ENCODE measurements at places on chromosomes 11 and 22. TPM values are rescaled to one million over a fixed set of nuclear protein-coding genes. Genes with fewer than 3 reads are reported as not detected.
A peak's percentile ranks its signal among the peaks of the same experiment; 100 is the strongest.

- peaks cover 3% of the 10 kb centered on the region for H3K36me3 ChIP-seq
- H3K4me1 ChIP-seq = peaks cover 23% of the 10 kb centered on the region
- H3K4me3 ChIP-seq = peak overlapping the region; percentile 57
- H3K27me3 ChIP-seq = peaks cover 3% of the 10 kb centered on the region
- no peak overlapping the region for H3K27ac ChIP-seq
- DNase-seq = no peak
Observed at GRCh38 chr11:119026970-119027369, 3.7 kb downstream of the SLC37A4 start.

GRCh38 chr11:10998674-10999073 is 140.8 kb upstream of the ZBED5 start:
- no peak overlapping the region for H3K4me3 ChIP-seq
- DNase-seq = no peak
- H3K27ac ChIP-seq = no peak overlapping the region
- peaks cover 7% of the 10 kb centered on the region for H3K27me3 ChIP-seq

- H3K27me3 ChIP-seq = no peaks in the 10 kb centered on the region
- H3K27ac ChIP-seq = no peak overlapping the region
- peaks cover 2% of the 10 kb centered on the region for H3K36me3 ChIP-seq
- no peak for DNase-seq
- H3K4me1 ChIP-seq = no peaks in the 10 kb centered on the region
- no peak overlapping the region for H3K4me3 ChIP-seq
Observed at GRCh38 chr11:74427384-74427886, 29.2 kb upstream of the PGM2L1 start.

DNA sequence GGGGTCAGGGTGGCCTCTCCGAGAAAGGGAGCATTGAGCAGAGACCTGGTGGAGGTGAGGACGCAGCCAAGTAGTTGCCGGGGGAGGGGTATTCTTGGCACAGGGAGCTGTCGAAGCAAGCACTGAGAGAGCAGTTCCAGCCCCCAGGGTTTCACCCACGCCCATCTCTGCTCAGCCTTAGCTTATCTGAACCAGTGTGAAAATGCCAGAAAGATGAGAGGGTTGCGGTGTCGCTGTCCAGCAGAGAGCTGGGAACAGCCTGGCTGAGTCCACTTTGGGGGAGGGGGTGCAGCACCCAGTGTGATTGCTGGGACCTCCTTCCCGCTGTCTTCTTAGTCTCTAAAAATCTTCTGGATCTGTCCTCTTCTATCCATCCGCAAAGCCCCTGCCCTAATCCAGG is 123.3 kb upstream of the TBCEL start:
- no peak overlapping the region for H3K4me3 ChIP-seq
- no peak overlapping the region for H3K27ac ChIP-seq

Gene PLAAT5
- total RNA-seq = 0.77 TPM

DNA sequence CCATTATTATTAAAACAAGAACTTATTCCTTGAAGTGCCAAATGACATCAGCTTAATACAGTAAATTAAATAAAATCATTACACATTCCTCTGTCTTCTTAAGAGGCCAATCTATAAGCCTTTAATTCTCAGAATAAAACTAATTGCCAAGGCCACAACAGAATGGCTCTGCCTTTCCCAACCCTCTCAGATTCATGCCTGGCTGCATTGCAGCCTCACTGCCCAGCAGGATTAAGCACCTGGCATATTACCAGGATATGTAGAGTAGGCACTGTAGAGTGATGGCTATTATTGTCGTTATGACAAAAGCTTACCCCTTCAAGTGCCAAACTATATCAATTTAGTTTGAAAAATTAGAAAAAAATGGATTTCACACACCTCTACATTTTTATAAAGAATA is 9.4 kb upstream of the CALCA start:
- H3K4me3 ChIP-seq = no peak overlapping the region
- peaks cover 54% of the 10 kb centered on the region for H3K27me3 ChIP-seq
- no peak overlapping the region for H3K27ac ChIP-seq
- H3K36me3 ChIP-seq = no peaks in the 10 kb centered on the region

DNA sequence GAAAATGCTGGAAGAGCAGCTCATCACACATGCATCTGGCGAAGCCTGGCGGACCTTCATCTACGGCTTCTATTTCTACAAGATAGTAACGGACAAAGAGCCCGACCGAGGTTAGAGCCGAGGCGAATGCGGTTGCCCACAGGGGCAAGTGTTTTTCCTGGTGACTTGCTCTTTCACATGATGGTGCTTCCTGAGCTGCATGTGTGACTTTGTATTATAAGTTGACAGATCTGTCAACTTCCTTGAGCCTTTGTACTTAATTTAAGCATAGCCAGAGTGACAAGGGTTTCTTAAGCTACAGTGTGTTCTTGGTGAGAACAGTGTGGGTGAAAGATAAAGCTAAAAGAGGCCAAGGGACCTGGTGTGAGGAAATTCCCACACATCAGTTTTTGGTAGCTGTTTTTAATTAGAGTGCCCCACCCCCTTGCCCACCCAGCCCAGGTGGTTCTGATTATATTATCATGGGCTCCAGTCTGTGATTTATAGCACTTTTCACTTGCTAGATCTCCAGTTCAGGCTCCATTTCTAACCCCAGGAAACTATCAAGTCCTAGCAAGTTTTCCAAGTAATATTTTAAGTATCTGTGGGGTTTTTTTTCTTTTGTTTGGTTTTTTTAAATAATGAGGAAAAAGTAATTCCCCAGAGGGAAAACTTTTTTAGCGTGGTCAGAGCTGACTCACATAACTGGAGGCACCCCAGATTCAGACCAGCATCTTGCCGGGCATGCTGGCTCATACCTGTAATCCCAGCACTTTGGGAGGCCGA is 68.0 kb upstream of the YWHAH start:
- H3K4me3 ChIP-seq = no peak overlapping the region
- H3K27ac ChIP-seq = no peak overlapping the region
- H3K27me3 ChIP-seq = no peaks in the 10 kb centered on the region
- H3K36me3 ChIP-seq = peaks cover 5% of the 10 kb centered on the region
- no peaks in the 10 kb centered on the region for H3K4me1 ChIP-seq

- DNase-seq = no peak
- peaks cover 17% of the 10 kb centered on the region for H3K4me1 ChIP-seq
- no peaks in the 10 kb centered on the region for H3K36me3 ChIP-seq
- no peak overlapping the region for H3K4me3 ChIP-seq
- no peaks in the 10 kb centered on the region for H3K27me3 ChIP-seq
Observed at GRCh38 chr22:43218786-43219185, 31.9 kb upstream of the TTLL12 start.

DNA sequence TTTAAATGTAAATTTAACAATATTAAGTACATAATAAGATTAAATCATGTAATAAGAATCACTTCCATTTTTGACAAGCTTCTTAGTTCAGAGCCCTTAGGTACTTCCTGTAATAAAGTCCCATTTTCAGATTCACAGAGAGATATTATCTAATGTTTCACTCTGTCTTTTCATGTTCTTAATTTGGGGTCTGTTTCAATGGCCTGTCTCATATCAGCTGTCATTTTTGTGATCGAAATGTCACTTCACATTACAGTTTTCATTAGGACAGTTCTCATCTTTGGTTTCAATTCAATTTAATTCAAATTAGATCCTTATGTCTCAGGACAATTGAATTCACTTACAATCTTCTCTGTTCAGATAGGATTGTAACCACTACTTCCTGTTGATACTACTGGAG is 22.6 kb upstream of the OLFML1 start:
- no peaks in the 10 kb centered on the region for H3K4me1 ChIP-seq
- peak overlapping the region; percentile 68 for H3K27ac ChIP-seq
- H3K27me3 ChIP-seq = no peaks in the 10 kb centered on the region
- DNase-seq = no peak
- H3K36me3 ChIP-seq = no peaks in the 10 kb centered on the region

- H3K36me3 ChIP-seq = no peaks in the 10 kb centered on the region
- DNase-seq = no peak
- H3K27ac ChIP-seq = no peak overlapping the region
Observed at GRCh38 chr11:132358573-132358953, 988.1 kb downstream of the NTM start.

DNA sequence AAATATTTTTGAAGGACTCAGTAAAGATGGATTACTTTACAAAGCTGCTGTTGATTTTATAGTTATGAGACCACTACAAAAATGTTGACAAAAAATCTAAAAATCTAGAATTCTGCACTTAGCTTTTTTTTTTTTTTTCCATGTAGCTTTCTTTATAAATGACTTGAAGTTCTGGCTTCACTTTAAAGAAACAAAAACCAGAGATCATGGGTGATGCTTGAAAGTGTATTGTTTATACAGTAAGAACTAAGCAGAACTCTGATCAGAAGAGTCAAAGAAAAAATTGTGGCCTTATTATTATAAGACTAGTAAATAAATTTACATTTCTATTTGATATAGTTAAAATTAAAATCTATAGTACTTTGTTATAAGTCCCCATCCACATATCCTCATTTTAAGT is 301.7 kb downstream of the BLID start:
- no peak for DNase-seq
- H3K4me3 ChIP-seq = no peak overlapping the region
- peaks cover 21% of the 10 kb centered on the region for H3K36me3 ChIP-seq
- no peaks in the 10 kb centered on the region for H3K27me3 ChIP-seq

DNA sequence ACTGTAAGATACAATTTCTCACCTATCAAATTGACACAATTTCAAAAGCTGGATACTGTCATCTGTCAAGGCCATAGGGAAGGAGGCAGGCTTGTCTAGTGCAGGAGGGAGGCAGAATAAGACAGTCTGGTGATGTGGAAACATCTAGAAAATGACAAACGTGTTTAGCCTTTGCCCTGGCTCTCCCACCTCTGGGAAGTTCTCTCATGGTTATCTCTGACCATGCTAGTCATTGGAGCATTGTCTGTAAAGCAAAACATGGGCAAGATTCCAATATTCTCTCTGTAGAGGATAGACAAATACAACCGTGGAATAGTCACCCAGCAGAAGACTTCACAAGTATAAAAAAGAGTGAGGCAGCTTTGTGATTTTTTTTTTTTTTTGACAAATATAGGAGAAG is 9.1 kb upstream of the SERHL2 start:
- no peak for DNase-seq
- no peak overlapping the region for H3K4me3 ChIP-seq
- H3K27me3 ChIP-seq = peaks cover 9% of the 10 kb centered on the region
- no peaks in the 10 kb centered on the region for H3K4me1 ChIP-seq
- no peak overlapping the region for H3K27ac ChIP-seq

Gene TPBGL
- 0.19 TPM for total RNA-seq

Gene PRG3
- not detected for total RNA-seq

DNA sequence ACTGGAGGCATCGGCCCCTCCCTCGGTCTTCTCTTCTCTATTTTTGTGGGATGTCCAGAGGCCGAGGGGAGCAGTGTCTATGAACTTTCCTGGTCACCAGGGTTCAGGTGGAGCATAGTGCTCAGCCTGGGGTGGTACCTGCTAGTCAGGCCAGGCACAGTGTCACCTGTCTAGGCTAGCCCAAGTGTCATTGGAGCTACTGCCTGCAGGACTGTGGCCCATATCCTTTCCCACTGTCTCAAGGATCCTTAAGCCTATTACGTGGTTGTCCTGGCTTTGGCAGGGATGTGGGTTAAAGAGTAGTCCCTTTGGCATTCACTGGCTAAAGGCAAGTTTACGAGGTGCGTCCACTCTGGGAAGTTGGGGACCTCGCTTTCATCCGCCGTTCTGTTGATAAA is 9.3 kb downstream of the RBM14 start:
- H3K36me3 ChIP-seq = peaks cover 30% of the 10 kb centered on the region
- no peak overlapping the region for H3K4me3 ChIP-seq
- H3K4me1 ChIP-seq = peaks cover 14% of the 10 kb centered on the region

Gene XKR3
- total RNA-seq = not detected

DNA sequence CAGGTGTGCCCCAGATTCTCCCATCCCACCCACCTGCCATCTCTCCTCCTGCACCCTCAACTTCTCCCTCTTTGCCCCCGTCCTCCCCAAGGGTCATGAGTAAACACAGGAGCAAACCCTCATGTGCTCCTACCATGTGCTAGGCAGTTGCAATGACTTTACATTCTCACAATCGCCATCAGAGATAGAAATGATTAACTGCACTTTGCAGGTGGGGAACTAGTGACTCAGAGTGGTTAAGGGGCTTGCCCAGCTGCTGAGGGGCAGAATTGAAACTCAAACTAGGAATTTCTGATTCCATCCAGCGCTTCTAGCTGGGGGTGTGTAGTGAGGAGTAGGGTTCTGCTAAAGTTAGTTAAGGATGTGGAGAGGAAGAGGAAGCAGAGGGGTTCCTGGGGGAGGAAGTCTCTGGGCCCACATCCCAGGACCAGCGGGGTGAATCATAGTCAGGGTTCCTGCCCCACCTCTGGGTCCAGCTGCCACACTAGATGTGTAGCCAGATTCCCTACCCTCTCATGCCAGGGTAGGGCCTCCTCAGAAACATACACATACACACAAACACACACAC is 16.0 kb upstream of the PRG2 start:
- H3K4me1 ChIP-seq = no peaks in the 10 kb centered on the region
- H3K36me3 ChIP-seq = peaks cover 19% of the 10 kb centered on the region
- no peak overlapping the region for H3K27ac ChIP-seq
- H3K4me3 ChIP-seq = no peak overlapping the region
- H3K27me3 ChIP-seq = peaks cover 6% of the 10 kb centered on the region

DNA sequence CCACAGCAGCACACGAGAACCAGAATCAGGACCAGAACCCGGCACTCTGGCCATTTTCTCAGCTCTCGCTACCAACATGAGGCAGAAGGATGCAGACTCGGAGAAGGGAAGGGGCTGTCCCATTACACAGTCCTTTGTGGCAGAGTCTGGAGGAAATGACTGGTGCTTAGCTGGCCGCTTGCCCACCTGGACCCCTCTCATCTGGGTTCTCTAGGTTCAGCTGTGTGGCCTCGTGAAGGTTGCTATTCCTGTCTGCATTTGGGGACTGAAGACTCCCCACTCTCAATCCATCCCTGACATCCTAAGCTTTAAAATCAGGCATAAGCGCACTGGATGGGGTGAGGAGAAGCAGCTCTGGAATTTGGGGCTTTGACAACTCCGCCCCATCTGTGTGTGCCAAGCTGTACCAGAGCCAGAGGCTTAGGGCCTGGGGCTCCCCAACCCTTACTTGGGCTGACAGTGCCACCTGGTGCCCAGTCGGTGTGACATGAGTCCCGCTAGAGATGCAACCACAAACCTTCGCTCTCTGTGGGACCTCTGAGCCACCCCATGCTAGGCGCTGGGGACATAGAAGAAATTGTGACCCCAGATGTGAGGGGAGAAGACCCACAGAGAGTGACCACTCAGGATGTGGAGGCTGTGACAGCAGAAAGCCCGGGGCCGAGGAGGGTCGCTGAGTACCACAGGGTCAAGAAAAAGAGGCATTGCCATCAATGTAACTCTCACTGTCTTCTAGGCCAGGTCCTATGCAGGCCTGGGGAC is 35.8 kb upstream of the FCHSD2 start:
- H3K27ac ChIP-seq = peak overlapping the region; percentile 64
- no peak overlapping the region for H3K4me3 ChIP-seq
- H3K4me1 ChIP-seq = peaks cover 2% of the 10 kb centered on the region
- peaks cover 16% of the 10 kb centered on the region for H3K27me3 ChIP-seq
- DNase-seq = peak; percentile 61

Gene EXPH5
- 0.68 TPM for total RNA-seq

Gene SMIM35
- total RNA-seq = not detected

DNA sequence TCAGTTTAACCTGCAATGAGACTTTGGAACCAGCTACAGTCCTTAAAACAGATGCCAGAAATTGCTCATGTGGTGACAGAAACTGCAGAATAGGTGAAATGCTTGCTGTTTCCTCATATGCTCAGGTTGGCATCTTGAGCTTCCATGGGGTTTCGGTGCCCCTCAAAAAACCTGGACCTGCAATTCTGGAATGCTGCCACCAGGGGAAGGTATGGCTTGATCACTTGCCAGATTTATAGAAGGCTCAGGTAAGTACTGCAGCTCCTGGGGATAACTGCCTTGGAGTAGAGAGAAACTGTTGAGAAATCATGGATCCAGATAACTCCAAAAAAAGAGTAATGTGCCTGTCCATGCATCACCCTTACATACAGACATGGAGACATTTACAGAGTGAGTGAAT is 113.0 kb downstream of the CTTN start:
- no peak overlapping the region for H3K27ac ChIP-seq
- no peaks in the 10 kb centered on the region for H3K27me3 ChIP-seq
- no peak overlapping the region for H3K4me3 ChIP-seq
- H3K36me3 ChIP-seq = peaks cover 9% of the 10 kb centered on the region
- H3K4me1 ChIP-seq = peaks cover 12% of the 10 kb centered on the region

Gene IGLL5
- total RNA-seq = not detected
